NCI-H187 (cell line): ENCODE measurements at places on chromosomes 12 and 14.

GRCh38 chr12:53180931-53181645, 363 bp upstream of the CSAD start:
- peak; percentile 87 for DNase-seq

- DNase-seq = no peak
These were observed 21.7 kb downstream of the NUBPL start for GRCh38 chr14:31582836-31583452.

DNA sequence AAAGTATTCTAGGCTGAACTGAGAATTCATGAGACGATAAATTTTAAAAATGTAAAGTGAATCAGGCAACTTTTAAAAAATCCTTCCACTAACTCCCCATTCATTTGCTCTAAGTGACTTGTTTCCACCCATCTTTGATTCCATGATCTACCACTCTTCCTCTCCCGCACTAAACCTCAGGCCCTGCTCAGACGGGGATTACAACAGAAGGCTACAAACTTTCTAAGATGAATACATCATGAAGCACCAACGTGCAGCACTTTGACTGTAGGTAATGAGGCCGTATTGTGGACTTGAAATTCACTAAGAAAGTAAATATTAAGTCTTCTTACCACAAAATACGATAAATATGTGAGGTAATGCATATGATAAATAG, 30.0 kb downstream of the TMEM132D start:
- no peak for DNase-seq

- DNase-seq = no peak
These were observed 2.0 kb downstream of the DYRK2 start for GRCh38 chr12:67650388-67651131.

GRCh38 chr12:32860192-32860591, 36.4 kb downstream of the PKP2 start:
- DNase-seq = no peak

DNA sequence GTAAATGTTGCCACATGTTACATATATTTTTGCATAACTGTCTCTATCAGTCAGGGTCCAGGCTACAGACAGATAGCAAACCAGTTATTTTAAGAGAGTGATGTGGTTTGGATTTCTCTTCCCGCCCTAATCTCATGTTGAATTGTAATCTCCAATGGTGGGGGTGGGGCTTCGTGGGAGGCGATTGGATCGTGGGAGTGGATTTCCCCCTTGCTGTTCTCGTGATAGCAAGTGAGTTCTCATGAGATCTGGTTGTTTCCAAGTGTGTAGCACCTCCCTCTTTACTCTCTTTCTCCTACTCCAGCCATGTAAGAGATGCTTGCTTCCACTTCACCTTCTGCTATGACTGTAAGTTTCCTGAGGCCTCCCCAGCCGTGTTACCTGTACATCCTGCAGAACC, 704.2 kb upstream of the TBX3 start:
- no peak for DNase-seq
